Muscle of leg (tissue), 16 donors: ENCODE measurements at places on chromosomes 4 and X.

DNA sequence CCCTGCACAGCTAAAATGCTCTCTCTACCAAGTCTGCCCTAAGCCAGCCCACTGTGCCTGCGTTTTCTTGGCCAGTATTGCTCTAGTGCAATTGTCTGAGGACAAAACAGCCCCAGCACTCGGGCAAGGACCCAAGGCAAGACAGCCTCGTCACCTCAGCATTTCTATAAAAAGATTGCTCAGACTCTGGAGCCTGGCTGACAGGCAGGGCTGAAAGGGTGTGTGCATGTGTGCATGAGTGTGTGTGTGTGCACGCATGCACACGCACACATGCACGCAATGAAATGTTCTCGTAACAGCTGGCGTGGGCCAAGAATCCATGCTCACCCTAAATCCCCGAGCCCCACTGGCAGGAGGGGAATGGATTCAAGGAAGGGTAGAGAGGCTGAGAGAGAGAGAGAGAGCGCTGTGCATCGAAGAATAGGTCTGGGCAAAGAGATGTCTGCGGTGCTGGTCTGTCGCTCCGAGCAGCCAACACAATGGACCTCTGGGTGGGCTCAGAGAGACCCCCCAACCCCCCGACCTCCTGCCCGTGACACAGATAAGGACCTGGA lies 579.2 kb downstream of the BCOR start:
- DNase-seq: peak; percentile 49

DNA sequence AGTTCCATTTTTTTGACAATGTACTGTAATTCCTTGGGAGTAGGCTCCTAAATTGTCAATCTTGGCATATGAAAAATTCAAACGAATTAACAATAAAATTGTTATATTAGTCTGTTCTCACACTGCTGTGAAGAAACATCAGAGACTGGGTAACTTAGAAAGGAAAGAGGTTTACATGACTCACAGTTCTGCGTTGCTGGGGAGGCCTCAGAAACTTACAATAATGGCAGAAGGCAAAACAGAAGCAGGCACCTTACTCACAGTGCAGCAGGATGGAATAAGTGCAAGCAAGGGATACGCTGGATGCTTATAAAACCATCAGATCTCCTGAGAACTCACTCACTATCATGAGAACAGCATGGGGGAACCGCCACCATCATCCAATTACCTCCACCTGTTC lies 246.4 kb upstream of the TRAM1L1 start:
- no peak for DNase-seq

DNA sequence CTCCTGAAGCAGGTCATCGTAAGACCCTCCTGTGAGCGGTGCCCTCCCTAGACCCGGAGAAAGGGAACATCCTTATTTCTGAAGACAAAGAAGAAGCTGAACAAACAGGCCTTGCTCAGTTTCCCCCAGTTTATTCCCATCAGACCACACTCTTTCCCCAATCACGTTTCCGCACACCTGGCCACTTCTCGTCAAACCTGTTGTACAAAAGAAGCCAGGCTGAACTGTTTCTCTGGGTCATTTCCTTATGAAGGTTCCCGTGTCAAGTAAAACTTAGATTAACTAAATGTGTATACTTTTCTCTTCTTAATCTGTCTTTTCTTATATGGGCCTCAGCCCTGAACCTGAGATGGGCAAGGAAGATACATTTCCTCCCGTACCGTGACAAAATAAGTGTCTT lies 111.6 kb upstream of the ENPP6 start:
- DNase-seq: no peak

GRCh38 chrX:72271812-72272211 lies 5.2 kb downstream of the RPS4X start:
- no peak for DNase-seq

DNA sequence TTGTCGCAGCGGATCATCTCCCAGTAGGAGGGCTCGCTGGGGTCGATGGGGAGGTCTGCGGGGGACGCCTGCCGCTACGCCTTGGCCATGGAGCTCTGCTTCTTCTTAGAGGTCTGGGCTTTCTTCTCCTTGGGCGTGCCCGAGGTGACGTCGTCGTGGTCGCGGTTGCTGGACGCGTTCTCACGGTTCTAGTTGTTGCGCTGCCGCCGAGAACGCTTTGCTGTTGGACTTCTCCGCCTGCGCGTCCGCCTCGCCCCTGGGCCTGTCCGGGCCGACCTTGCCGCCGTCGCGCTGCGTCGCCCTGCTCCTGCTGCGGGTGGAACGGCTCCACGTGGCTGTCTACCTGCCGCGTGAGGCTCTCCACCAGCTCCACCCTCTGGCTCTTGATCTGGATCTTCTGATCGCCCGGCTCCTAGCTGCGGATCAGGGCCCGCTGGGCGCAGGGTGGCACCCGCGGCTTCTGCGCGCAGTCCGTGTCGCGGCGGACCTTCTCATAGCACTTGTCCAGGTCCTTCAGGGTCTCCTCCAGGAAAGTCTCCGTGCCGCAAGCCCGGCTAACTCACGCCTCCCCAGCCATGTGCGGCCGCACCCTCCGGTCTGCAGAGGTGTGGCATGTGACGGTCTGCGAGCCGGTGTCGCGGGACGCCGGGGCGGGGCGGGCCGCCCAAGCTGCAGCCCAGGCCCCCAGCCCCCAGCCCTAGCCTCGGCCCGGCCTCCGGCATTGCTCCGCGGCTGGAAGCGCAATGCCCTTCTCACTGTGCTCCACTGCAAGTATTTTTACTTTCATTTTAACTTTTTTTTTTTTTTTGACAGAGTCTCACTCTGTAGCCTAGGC lies 40.5 kb upstream of the OGT start:
- DNase-seq: peak; percentile 49

GRCh38 chr4:6239968-6240367 lies 29.7 kb upstream of the WFS1 start:
- no peak for DNase-seq

- no peak for DNase-seq
Measured at GRCh38 chrX:97199501-97199900, 315.8 kb downstream of the RPA4 start.

DNA sequence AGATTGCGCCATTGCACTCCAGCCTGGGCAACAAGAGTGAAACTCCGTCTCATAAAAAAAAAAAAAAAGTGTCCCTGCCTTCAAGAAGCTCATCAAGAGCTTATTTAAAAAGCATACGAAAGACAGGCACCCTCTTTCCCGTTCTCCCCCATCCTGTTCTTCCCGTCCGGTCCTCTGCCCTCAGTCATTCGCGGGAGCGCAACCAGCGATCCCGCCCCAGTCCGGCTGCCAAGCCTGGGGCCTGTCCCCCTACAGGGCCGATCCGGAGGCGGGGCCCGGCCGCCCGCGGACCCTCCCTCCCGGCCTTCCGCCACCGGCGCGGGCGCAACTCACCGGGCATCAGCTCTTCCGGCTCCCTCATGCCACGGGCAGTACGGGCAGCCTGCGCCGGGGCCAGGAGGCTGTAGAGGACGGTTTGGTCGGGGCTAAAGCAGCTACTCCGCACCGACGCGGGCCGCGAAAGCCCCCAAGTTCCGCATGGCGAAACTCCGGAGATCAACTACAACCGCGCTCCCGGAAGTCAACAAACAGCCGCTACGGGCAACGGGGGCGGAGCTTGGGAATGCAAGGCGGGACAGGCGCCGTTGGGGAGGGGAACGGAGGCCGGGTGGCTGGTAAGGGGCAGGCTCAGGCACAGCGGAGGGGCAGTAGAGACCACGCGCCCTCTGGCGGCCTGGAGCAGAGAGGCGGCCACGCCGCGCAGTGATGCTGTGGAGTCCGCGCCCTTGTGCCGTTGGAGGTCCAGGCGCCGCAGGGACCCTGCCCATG lies at the start of gene RPGR:
Gene RPGR, minus strand, starts transcription at position 503 of the 768 bp plus-strand sequence. Its CDS starts 142 bp downstream, at position 361.
- DNase-seq: peak; percentile 97

- no peak for DNase-seq
Measured at GRCh38 chr4:52425751-52426326, 233.3 kb downstream of the USP46 start.

- DNase-seq: no peak
Measured at GRCh38 chrX:130531066-130531465, 129.3 kb downstream of the RBMX2 start.

DNA sequence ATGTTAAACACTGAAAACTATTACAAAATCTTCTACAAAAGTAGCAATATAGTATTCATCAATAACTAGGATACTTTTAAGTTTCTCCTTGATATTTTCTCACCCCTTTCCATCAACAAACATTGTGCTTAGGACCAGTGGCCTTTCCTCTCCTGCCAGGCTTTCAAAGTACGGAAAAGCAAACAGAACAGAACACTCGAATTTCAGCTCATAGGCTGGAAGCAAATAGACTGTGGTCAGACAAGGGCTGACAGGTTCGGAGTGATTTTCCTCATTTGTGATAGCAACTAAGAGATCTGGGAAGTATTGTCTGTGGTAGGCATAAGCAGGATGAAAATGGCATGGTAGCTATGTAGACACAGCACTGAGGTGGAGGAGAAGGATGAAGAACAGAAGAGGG lies 68.6 kb upstream of the SORBS2 start:
- DNase-seq: no peak

- DNase-seq: peak; percentile 58
Measured at GRCh38 chrX:3268829-3269228, 77.6 kb downstream of the MXRA5 start.

DNA sequence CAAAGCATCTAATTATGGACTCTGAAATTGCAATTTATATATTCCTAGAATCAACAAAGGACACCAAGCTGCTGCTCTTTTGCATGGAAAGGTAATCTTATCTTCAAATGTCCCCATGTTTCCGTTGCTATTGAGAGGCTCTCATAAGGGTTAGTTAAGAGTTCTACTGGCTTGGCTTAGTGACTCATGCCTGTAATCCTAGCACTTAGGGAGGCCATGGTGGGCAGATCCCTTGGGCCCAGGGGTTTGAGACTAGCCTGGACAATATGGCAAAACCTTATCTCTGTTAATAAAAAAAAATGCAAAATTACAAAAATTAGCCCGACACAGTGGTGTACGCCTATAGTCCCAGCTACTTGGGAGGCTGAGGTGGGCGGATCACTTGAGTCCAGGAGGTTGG lies 93.4 kb upstream of the RAPGEF2 start:
- DNase-seq: no peak

DNA sequence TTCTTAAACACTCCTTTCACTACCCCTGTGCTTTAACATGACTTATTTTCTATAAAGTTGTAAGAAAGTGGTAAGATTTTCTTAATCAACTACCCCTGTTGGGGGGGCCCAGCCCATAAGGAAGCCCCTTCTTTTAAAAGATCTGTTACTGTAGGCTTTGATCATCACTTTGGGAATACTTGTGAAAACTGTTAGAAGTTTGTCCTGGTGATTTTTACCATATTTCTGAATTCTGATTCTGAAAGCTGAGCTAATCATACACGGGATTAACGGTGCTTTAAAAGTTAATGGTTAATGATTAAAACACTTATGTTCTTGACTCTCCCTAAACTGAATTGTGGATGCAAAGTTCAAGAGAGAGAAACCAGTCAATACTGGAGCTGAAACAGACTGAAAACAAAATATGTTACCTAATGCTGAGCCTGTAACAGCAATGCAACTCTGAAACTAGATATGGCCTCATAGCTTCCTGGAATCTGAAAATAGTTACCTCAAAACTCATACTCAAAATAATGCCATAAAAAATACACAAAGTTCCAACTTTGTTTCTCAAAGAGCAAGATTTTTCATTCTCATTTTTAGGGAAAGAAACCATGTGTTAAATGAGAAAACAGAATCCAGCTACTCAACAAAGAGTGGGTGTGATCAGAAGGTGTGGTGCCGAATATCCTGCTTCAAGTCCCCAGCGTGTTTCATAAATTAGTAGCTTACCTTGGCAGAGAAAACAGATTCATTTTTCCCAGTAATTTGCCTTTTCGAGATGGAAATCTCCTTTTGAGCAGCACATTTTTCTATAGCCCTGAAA lies 31.6 kb downstream of the ADH7 start:
- peak; percentile 65 for DNase-seq

GRCh38 chrX:15616531-15616930 lies 15.8 kb upstream of the ACE2 start:
- DNase-seq: no peak

- DNase-seq: no peak
Measured at GRCh38 chr4:106140601-106141000, 175.4 kb downstream of the TBCK start.

DNA sequence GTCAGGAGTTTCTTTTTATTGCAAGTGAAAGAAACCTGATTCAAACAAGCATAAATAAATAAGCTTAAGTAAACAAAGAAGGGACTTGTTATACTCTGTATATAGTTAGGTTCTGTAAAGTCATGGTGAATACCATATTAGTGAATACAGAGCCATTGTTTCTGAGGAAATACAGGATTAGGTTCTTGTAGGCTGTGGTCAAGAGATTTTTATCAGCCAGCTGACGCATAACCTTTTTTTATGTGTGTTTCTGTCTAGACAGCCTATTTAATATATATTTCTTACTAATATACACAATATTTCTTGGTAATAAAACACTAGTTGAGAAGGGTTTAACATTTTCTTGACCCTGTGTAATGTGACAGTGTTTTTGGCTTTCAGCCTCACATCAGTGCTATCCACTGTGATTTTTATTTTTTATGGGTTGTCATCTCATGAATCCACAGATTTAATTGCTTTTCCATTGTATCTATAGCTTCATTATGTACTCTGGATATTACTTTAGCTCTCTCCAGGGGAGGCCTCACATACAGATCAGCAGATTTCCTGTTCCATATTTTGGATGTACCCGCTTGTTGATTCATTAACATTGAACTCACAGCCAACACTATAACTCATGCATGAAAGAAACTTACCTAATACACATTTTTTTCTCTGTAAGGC lies 8.0 kb downstream of the HERC3 start:
- no peak for DNase-seq

DNA sequence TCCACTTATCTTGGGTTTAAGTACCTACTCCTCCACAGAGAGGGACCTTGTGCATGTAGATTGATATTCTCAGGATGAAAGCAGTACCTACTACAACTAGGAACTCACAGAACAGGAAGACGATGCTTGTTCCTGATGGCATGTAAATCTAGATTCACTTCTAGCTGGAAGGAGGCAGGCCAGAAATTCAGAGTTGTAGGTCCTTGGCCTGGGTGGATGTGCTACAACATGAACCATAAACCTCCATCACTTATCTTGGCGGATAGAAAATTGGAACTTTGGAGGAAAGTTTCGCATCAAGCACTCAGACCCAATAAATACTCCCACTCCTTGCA lies 9.3 kb upstream of the SMIM20 start:
- no peak for DNase-seq

DNA sequence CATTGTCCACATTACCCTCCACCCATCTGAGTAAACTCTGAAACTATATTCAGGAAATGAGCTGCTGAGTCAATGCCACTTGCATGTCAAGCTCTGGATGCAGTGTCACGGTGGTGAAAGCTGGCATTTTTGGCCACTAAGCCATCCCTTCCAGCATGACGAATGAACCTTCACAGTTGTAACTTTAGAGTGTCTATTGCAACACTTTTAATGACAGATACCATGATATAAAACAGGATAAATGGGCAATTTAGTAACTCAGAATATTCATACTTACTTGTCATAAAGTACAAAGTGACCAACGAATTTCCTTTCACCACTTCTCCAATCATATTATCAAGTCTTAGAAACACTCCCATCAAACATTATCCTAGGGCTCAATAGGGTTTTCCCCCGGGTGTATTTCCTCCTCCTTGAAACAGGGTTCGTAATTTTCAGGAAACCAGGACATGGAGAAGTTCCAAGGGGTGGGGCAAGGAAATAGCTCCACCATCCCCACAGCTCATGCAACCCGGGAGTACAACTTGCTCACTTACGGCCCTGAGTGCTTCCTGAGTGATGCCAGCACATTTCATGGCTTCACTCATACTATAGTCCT lies 73.1 kb downstream of the MTHFD2L start:
- DNase-seq: peak; percentile 22
